Body of pancreas (tissue), 4 donors: ENCODE measurements at places on chromosomes 1 and 21.
A peak's percentile ranks its signal among the peaks of the same experiment; 100 is the strongest.

GRCh38 chr1:81407000-81407821 is 393.5 kb upstream of the ADGRL2 start:
- no peak for DNase-seq

GRCh38 chr1:63739452-63739851 is 34.4 kb upstream of the ROR1 start:
- no peak for DNase-seq

DNA sequence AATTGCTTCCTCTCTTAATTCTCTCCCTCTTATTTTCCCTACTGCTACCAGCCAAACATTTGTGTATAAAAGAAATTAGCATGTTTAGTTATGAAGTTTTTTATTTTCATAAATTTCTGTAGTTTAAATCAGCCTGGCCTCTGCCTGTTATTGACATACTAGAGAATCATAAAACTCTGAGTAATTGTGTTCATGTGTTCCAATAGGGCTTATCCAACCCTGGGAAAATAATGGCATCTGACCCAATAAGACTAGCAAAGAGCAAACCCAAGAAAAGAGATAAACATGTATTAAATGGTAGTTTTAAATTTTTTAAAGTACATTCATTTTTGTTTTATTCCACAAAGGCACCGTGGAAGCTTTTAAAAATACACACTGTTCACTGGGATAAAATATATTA is 404.3 kb downstream of the HLX start:
- DNase-seq = no peak

GRCh38 chr21:45499970-45500577 is 42.2 kb downstream of the SLC19A1 start:
- no peak for DNase-seq

- DNase-seq = no peak
These were observed 56.8 kb downstream of the NFIA start for GRCh38 chr1:61138921-61139774.

GRCh38 chr1:28756846-28757245 is 20.1 kb downstream of the YTHDF2 start:
- no peak for DNase-seq

GRCh38 chr1:28099050-28099769 is 10.8 kb upstream of the EYA3 start:
- no peak for DNase-seq

DNA sequence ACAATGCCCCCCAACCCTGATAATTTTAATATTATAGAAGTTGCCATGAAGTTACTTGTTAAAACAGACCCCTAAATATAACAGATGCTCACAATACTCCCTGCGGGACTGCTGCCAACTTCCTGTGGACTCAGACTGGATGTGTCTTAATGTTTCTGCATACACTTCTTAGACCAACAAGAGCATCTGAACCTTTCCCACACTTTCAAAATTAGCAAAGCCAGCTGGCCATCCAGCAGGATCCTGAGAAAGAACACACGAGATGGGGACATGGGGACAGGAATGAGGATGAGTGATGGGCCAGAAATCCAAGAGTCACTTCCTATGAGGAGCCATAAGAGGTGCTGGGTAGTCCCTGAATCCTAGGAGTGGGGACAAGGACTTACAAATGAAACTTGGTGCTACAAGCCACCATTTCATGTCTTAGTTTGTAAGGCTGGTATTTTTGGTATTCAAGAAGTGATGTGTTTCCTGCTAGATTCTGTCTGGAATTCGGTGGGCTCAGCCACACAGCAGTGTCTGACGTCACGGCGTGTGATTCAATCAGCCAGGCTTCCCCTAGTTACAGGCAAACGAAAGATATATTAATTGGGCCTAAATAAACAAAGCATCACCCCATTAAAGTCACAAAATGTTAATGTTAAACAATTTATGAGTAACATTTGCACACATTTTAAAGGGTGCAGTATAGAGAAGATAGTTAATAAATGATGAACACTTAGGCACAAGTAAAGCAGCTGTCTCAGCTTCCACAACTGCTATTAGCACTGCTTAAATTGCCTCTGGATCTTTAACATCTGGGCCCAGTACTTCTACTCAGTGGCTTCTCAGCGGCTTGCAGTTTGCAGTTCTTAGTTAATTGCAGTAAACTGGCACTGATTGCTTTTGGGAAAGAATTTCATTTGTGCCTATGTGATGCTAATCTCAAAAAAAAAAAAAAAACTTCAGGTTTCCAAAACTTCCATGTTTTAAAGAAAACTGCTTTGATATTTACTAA is 41.2 kb upstream of the RGS8 start:
- peak; percentile 14 for DNase-seq

- DNase-seq = no peak
These were observed 37.9 kb downstream of the ACOT7 start for GRCh38 chr1:6355621-6356020.

DNA sequence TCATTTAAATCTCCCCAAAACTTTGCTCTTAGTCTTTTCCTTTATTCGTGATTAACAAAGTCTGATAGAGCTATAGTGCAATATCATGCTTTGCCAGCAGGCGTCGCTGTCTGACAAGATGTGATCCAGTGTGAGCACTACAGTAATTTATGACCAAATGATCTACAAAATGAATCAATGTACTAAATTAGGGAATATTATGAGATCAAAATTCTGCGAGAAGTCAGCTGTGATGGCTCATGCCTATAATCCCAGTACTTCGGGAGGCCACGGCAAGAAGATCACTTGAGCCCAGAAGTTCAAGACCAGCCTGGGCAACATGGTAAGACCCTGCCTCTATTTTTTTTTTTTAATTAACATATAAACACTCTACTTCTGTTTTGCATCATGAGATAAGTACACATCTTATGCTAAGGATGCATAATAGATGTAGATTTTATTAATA is 3.6 kb upstream of the SPSB1 start:
- DNase-seq = peak; percentile 74

GRCh38 chr1:186575348-186575747 is 104.9 kb downstream of the PTGS2 start:
- no peak for DNase-seq

DNA sequence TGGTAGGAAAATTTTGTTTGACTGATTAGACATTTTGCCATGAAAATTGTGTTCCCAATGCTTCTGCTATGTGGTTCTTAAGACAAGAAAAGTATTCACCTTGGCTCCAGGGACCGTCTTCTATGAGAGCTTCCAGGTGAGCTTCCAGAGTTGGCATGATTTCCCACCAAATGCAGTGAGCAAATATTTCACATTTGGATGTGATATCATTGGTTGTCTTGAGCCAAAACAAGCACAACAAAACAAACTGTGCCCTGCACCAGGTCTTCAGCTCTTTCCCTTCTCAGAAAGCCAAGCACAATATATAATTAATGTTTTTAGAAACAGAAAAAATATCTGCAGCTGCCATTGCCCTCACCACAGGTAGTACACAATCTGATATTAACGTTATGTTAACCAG is 1009.0 kb downstream of the PLA2G4A start:
- peak; percentile 38 for DNase-seq

DNA sequence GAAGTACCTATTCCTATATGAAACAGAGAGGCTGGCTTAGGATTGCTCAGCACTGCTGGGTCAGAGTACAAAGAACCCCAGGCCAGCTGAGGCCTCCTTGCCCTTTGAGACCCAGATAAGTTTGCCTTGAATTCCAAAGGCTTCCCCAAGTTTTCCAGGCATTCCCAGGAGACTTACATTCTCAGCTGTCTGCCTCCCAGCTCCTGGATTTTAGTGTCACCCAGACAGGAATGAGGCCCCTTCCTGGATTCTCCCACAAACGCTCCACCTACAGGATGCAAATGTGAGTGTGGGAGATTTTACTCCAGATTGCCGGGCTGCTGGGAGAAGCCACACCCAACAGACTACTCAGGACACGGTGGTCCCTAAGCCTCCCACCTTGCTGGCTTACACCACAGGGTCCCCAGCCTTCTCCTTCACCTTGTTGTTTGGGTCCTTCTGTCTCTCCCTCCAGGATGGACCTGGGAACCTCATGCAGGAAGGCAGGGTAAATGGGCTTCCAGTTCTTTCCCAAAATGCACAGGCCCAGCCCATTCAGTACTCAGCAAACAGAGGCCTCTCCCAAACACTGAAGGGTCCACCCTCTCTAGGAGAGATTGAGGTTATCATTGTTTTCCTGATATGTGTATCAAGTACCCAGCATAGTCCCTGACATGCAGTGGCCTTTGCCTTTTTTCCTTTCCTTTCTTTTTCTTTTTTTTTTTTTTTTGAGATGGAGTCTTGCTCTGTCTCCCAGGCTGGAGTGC is 10.6 kb downstream of the RHBG start:
- DNase-seq = no peak

- no peak for DNase-seq
These were observed 8.4 kb downstream of the IFNAR2 start for GRCh38 chr21:33238146-33238545.

DNA sequence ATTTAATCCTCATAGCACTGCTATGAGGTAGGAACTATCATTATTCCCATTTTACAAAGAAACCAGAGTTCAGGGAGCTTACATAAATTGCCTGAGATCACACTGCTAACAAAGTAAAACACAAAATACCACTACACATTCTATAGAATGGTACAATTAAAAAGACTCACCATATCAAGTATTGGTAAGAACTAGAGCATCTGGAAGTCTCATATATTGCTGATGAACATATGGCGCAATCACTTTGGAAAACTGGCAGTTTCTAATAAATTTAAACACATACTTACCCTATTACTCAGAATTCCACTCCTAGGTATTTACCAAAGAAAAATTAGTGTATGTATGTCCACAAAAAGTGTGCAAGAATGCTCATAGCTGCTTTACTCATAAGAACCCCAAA is 261.5 kb downstream of the RRAGC start:
- no peak for DNase-seq

DNA sequence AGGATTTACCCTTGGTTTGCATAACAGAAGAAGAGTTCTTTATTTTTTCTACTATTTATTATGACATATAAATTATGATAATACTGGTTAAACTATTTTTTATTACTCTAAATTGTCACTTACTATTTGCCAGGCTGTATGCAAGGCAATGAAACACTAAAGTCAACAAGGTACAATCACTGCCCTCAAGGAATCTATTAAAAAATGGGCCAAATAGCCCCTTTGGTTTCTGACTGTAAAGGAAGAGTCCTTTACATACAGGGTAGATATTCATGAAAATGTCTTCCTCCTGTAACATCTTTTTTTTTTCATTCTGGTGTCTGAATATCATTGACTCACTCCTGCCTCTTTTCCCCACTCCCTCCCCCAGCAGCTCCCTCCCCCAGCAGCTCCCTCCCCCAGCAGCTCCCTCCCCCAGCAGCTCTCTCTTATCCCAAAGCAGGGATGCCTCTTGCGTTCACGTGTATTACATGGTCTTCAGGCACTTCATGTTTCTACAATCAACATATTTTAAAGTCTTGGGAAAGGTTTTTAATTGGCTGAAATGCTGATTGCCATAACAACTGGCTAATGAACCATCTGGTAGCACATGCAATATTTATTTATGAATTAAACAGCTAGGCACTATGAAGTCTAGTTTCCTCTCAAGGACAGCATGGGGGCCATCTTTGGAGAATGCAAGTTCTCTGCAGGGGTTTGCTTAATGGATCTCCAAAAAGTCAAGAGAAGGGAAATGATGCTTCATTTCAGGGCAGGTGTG is 400.4 kb upstream of the PLXNA2 start:
- no peak for DNase-seq

GRCh38 chr1:157682710-157683437 is 17.7 kb downstream of the FCRL3 start:
- no peak for DNase-seq

DNA sequence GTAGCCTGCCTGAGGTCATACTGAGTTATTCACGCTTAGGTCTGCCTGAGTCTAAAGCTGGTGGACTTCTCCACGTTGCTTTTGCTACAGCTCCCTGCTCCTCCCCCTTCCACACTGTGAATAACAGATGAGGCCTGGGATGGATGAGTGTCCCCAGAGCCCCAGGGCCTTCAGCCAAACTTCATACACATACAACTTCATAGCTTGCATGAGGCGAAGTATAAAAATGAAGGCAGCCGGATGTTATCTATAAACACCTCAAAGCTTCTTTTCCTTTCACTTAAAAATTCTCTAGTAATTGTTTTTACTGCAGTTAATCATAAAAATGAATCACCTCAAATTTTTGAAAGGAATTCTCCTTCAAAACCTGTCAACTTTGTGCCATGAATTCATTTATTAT is 70.2 kb downstream of the DAB1 start:
- DNase-seq = no peak

DNA sequence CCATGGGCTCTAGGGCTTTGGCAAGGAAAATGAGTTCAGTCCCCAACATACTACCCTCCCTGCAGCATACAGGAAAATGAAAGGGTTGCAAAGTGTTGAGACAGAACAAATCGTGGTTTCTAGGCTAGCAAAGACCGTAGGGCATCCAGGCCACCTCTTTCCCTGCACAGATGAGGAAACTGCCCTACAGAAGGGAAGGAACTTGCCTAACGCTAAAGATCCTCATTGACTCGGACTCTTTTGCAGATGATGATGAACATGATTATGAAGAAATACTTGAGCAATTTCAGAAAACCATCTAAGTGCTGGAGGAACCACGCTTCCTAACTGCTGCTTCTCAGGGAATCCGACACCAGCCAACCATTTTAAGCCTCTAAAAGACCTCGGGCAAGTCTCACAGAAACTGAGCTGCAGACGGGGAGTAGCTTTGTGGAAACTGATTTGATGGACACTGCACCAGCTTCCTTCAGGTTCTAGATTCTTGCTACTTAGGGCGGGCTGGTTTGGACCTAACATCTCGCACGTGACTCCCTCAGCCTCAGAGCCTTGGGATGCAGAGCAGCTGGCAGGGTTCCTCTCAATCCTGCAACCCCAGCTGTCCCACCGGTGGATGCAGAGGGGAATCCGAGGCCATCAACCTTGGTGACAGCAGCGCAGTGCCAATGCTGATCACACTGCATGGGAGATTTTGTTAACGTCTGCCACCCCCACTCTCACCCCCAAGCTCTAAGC is 13.4 kb downstream of the THEMIS2 start:
- no peak for DNase-seq

DNA sequence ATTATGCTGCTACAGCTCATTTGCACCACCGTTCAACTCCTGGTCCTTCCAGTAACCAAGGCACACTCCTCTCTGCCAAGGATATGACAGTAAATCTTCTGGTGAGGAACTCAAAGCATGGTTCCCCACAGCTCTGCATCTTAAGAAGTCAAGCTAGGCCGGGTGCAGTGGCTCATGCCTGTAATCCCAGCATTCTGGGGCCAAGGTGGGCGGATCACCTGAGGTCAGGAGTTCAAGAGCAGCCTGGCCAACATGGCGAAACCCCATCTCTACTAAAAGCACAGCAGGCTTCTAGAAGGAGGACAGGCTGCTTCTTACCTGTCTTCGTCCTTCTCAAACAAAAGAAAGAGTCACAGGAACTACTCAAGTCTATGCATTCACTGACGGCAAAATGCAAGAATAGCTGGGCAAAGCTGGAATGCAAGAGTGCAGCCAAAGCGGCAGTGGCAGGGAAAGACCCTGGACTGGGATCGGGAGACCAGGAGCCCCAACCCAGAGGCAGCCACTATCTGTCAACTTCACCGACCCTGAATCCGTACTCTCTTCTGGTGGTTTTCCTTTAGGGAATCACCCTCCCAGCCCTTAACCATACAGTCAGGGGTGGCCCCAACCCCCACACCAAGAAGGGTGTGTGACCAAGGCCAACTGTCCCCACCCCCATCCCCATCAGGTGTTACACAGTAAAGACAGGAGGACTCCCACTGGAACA is 75.5 kb downstream of the NPHP4 start:
- no peak for DNase-seq
